Left kidney (tissue), 8 donors: ENCODE measurements at places on chromosomes 4 and X.

DNA sequence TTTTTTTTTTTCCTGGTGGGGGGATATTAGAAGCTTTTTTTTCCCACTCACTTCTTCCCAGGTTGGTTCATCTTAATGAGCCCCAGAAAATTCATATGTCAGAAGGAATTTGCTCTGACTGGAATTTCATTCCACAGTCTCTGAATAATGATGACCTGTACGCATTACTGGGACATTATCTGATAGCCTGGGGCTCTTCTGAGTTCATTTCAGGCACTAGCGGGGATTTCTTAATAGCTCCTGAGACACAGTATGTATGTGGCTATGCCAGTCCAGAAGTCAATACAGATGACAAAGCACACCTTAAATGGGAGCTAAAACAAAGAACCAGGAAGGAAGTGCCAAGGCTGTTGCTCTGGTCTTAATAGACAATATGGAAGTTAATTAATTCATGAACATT, 295.2 kb upstream of the IGFBP7 start:
- no peak for DNase-seq

- DNase-seq, result no peak
Observed at GRCh38 chr4:164847967-164848649, 28.9 kb upstream of the APELA start.

DNA sequence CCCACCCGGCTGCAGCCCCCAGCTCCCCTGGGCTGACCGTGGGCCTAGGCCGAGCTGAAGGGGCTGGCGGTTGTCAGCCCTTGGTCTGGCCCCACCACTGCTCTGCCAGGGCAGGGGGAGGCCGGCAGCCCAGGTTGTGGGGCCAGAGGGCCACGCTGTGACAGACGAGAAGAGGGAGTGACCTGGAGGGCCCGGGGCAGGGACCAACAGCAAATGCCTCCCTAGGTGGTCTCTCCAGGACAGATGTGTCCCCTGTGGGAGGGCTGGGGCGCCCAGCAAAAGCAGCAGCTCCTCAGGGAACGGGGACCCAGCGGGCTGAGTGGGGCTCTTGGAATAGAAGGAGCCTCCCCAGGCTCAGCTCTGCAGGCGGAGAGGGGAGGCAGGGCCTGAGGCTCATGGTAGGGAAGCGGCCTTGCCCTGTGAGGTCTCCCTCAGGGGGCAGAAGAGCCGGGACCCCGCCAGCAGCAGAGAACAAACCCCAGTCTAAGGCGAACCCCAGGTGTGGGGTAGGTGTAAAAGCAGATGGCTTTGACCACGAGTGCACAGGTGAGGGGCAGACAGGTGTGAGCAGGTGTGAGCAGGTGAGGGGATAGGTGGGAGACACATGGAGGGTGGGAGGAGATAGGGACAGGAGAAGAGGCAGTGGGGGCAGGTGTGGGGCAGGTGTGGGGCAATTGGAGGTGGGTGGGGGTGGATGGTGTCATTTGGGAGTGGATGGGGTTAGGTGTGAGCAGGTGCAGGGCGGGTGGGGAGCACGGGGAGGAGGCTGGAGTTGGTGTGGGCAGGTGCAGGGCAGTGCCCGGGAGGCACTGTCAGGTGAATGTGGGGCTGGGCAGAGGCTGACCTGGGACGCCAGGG, 34.1 kb upstream of the SPON2 start:
- DNase-seq, result no peak

GRCh38 chr4:7779432-7779768, 160.3 kb downstream of the AFAP1 start:
- DNase-seq, result no peak

DNA sequence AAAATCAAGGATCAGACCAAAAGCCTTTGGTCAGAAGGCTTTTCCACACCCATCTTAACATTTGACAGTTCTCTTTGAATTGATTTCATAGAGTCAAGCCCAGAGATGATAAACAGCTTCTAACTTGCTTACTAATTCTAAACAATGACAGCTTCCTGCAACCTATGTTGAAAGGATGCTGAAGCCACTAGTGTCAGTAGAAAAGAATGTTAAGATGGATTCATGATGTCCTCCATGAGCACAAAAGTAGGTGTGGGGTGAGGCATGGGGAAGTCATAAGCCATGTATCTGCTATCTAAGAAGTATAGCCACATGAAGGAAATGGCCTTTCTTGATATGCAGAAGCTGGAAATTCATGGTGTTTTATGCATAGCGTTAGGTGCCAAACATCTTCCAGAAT, 269.3 kb downstream of the DHX15 start:
- no peak for DNase-seq

GRCh38 chr4:89674876-89675459, 162.0 kb downstream of the SNCA start:
- no peak for DNase-seq
